Activated T-helper 1 cell treated with Interleukin-2 at 50 U/mL for 16 hours (primary cell): ENCODE measurements at places on chromosomes 1 and 21.

- no peak for DNase-seq
Observed at GRCh38 chr1:115275216-115275615, 62.8 kb downstream of the NGF start.

GRCh38 chr1:14896381-14897079 is 257.0 kb upstream of the TMEM51 start:
- DNase-seq: no peak

DNA sequence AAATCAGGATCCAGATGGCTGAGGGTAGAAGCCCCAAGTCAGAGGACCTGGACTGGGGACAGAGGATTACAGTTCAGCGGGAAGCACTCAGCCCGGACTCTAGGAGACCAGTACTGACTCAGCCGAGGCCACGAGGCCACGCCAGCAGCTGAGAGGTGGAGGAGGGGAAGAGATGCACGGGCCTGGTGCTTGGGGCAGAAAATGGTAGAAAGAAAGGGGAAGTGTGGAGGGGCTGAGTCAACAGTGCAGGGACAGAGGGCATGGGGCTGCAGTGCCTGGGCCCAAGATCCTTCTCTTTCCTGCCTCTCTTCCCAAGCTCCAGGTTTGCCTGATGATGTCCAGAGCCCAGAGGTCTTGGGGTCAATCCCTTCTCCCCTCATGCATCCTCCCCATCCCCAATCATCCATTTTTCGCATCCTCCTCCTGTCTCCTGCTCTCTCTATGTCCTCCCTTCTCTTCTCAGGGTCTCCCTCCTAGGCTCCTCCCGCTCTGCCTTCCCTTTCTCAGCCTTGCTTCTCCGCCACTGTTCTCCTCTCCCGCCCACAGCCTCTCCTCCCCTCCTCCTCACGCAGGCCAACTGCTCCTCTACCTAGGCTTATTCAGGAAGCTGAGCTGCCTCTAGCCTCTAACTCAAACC is 7.7 kb downstream of the ARHGEF2 start:
- DNase-seq: no peak

DNA sequence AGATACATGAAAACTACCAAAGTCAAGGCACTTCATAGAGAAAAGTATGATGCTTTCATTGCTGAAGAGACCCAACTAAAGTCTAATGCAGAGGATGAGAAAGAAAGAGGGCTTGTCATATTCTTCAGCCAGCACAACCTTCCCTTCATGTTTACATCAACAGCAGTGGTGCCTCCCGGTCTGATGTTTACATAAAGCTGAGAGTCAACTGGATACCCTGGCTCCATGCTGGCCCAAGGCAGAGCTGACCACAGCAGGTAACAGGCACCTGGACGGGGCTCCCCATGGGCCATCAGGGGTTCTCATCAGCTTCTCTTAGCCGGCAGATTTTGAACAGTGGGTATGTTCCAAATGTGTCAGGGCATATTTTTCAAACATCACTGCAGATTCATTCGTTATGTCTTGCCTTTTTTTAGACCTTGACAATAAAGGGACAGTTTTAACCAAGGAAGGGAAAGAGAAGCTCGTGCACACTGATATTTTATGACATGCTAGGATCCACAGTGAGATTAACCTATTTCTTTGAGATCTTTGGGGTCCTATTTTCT is 117.1 kb downstream of the NRIP1 start:
- no peak for DNase-seq
